ENCODE measurements at places on chromosomes 1 and 21.

DNA sequence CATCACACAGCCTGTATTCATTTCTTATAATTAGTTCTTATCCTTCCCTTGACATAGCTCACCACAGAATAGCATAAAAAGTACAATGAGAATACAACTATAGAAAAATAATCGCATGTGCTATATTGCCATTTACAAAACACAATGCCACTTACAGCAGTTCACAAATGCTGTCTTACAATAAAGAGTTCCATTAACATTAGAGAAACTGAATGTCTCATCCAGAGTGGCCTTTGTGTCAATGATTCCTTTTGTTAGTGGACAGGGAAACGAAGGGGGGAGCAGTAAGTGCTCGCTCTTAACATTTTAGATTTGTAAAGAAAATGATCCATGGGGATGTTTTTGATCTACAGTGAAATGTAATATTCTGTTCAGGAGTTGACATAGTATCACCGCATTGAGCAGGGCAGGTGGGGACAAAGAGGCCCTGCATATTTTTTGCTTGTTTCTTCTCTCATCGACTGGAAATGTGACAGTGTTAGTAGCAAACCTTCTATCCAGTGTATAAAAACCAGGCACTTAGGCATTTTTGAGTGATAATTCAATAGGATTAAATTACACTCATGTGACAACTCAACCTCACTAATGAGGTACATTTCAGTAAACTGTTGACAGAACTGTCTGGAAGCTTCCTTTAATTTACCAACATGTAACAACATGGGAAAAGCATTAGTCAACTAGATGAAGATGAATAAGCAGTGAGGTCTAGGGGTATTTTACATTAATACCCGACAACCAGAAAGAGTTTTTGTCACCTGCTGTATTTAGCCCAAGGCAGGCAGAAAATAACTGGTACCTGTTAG is 35.6 kb upstream of the RRP15 start:
- no peak for DNase-seq

- no peak for DNase-seq
These were observed 36.3 kb upstream of the RBM15 start for GRCh38 chr1:110302836-110303235.

- DNase-seq = no peak
These were observed 2.5 kb downstream of the OLFML2B start for GRCh38 chr1:162021124-162021523.

GRCh38 chr1:169250795-169251194 is 116.8 kb downstream of the NME7 start:
- DNase-seq = no peak

GRCh38 chr1:15939181-15940109 is 36.5 kb downstream of the ZBTB17 start:
- DNase-seq = no peak
